ENCODE measurements at places on chromosomes 4 and X. TPM values are rescaled to one million over a fixed set of nuclear protein-coding genes. Genes with fewer than 3 reads are reported as not detected.

The AREG gene
- total RNA-seq: not detected

The REPS2 gene
- total RNA-seq: 0.58 TPM

The SSX4B gene
- total RNA-seq: not detected

The MAOB gene
- 0.93 TPM for total RNA-seq

The TIGD2 gene
- total RNA-seq: 9.4 TPM

The AFF2 gene
- total RNA-seq: 15.4 TPM

DNA sequence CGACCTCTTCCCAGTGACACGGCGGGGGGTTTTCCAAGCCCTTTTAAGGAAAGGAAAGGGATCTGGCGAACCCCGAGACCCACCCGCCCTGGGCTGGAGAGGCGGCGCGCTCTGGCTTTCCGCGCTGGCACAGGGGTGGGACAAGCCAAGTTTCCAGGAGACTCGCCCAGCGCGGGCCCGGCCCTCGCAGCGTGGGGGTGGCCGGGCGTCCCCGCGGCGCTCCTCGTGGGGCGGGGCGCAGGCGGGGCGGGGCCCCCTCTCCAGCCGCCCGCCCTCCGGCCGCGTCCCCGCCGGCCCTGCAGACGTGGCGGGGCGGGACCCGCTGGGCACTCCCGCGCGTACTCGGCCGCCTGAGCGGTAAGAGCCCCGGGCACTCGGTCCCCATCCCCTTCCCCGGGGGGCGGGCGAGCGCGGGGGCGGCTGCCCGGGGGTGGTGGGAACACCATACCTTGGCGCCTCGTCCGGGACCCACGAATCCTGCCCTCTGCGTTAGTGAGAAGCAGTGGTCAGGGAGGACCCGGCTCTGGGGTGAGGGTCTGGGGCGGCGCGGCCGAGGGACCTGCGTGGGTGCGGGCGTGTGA lies at the start of gene FAM114A1:
Gene FAM114A1 (plus strand): TSS at position 329 of the 581 bp plus-strand sequence. CDS start 10,273 bp downstream, outside the sequence.
- H3K27me3 ChIP-seq: peaks cover 8% of the 10 kb centered on the region
- H3K27ac ChIP-seq: peak within 1 kb of the TSS; percentile 15
- peak within 1 kb of the TSS; percentile 86 for H3K4me3 ChIP-seq
- H3K36me3 ChIP-seq: no peaks in the 10 kb centered on the region
- peaks cover 28% of the 10 kb centered on the region for H3K4me1 ChIP-seq
- DNase-seq: peak; percentile 38

- peaks cover 36% of the 10 kb centered on the region for H3K27me3 ChIP-seq
- peaks cover 32% of the 10 kb centered on the region for H3K4me1 ChIP-seq
- no peaks in the 10 kb centered on the region for H3K36me3 ChIP-seq
- DNase-seq: no peak
Observed at GRCh38 chr4:53908661-53909078, 155.7 kb downstream of the CHIC2 start.

- DNase-seq: no peak
- peaks cover 5% of the 10 kb centered on the region for H3K4me1 ChIP-seq
- no peaks in the 10 kb centered on the region for H3K27me3 ChIP-seq
- H3K36me3 ChIP-seq: no peaks in the 10 kb centered on the region
- no peak overlapping the region for H3K4me3 ChIP-seq
- H3K27ac ChIP-seq: no peak overlapping the region
Observed at GRCh38 chr4:7381890-7382633, 52.7 kb downstream of the PSAPL1 start.

DNA sequence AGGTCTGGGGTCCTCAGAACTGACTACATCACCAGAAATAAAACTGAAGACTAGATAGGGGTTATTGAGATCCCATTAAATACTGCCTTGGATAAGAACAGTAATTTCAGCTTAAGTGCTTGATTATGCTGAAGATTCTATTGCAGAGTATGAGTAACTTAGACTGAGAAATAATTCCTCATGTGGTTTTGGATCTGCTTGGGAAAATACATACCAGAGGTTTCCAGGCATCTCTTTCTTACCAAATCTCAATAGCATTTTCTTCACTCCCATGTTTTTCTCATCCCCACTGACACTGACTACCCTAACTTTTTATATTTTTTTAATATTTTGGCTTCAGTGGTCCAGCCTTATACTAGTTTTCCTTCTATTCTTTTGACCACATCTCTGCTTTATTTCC lies 92.0 kb upstream of the TEX13D start:
- no peak for DNase-seq
- H3K4me3 ChIP-seq: no peak overlapping the region
- peaks cover 21% of the 10 kb centered on the region for H3K4me1 ChIP-seq
- H3K27ac ChIP-seq: no peak overlapping the region
- H3K27me3 ChIP-seq: no peaks in the 10 kb centered on the region

DNA sequence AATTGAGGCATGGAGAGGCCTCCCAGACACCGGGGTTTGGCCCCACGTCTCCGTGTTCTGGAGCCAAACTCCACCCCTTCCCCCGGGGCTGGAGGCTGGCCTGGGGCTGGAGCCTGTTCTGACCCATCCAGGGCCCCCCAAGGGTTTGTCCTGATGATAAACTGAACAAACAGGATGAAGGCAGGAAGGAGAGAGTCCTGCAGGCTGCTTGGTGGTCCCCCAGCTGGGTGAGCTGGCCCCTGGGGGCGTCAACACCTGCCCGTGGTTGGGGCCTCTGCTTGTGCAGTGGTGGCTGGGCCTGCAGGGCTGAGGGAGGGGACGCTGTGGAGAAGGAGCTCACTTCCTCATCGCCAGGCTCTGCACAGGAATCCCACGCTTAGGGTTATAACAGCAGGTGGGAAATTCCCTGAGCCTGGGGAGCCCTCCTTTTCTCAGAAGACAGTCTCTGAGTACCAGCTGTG lies 2.3 kb downstream of the SH3TC1 start:
- H3K27ac ChIP-seq: no peak overlapping the region
- no peak for DNase-seq
- no peaks in the 10 kb centered on the region for H3K36me3 ChIP-seq
- H3K4me3 ChIP-seq: no peak overlapping the region

GRCh38 chr4:162865102-162865501 lies 301.6 kb downstream of the NAF1 start:
- H3K27ac ChIP-seq: no peak overlapping the region
- no peak for DNase-seq
- no peak overlapping the region for H3K4me3 ChIP-seq
- no peaks in the 10 kb centered on the region for H3K27me3 ChIP-seq
- no peaks in the 10 kb centered on the region for H3K4me1 ChIP-seq

DNA sequence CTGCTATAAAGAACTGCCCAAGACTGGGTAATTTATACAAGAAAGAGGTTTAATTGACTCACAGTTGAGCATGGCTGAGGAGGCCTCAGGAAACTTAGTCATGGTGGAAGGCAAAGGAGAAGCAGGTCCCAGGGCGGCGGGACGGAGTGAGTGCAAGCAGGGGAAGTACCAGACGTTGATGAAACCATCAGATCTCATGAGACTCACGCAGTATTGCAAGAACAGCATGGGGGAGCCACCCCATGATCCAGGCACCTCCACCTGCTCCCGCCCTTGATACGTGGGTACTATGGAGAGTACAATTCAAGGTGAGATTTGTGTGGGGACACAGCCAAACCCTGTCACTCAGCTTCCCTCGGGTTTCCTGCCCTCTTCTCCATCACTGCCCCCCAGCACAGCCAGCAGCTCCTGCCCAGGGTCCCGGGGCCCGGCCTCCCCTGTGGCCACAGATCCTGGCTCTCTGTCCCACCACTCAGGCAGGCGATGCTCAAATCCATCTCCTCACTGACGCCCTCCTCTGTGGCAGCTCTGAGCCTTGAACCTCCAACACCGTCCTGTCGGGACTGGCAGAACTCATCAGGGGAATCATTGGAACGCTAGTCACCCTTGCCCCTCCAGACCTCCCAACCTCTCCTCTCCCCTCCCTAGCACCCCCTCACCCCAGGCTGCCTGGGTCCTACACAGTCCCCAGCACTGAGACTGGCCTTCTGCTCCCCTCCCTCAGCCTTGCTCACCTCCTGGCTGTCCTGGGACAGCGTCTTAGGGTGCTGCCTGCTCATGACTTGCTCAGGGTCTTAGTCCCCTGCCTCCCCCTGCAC lies 37.6 kb downstream of the FGFRL1 start:
- no peak overlapping the region for H3K4me3 ChIP-seq
- H3K27me3 ChIP-seq: peaks cover 32% of the 10 kb centered on the region
- peak overlapping the region; percentile 75 for H3K27ac ChIP-seq
- no peak for DNase-seq
- H3K36me3 ChIP-seq: no peaks in the 10 kb centered on the region

DNA sequence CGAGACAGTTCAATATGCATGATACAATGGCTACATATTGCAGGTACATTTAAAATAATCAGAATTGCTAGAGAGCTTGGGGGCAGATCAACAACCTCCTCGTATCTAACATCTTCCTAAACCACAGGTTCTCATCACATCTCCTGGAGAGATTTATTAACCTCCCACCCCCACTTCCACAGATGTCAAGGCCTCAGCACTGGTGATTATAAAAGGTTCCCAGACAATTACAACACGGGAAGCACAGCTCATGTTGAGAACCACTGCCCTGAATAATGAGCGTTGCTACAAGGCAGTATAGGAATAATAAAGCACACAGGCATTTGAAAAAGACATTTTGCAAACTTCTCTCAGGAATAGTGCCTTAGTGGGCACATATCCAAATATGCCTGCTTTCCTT lies 42.8 kb downstream of the ELOVL6 start:
- peaks cover 26% of the 10 kb centered on the region for H3K4me1 ChIP-seq
- no peak for DNase-seq
- no peak overlapping the region for H3K4me3 ChIP-seq

DNA sequence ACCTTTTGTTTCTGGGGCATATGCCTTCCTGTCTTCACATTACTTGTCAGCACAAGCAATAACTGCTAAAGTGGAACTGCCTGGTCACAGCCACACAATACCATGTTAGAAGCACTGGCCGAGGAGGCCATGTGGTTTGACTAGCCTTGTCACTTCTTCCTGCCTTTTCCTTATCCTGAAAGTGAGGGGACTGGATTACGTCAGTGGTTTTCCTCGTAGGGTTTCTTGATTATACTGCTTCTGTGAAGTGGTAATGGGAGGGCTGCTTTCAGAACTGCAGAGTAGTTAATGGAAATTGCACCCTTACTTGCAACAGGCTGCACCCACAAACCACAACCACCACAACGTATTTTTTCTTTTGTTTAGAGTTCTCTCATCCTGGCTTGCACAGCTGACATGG lies 26.6 kb downstream of the ZRSR2 start:
- H3K4me3 ChIP-seq: no peak overlapping the region
- H3K27me3 ChIP-seq: no peaks in the 10 kb centered on the region
- peak overlapping the region; percentile 64 for H3K27ac ChIP-seq
- peaks cover 7% of the 10 kb centered on the region for H3K4me1 ChIP-seq
- H3K36me3 ChIP-seq: peaks cover 15% of the 10 kb centered on the region

DNA sequence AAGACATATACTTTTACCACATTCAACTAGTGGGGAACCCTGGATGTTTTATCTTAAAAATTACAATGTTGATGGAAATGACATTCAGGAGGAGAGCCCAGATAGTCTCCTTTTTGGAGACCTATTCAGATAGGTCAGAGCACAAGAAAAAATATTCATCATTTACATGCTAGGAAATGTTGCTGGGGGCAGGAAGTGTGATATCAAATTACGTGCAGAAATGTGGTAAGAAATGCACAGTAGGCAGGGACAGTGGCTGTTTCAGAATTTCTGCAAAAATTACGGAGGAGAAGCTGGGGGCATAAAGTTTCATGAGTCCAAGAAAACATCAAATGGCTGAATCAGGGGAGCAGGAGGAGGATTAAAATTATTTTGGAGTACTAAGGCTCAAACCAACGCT lies 8.2 kb downstream of the PARM1 start:
- no peak overlapping the region for H3K4me3 ChIP-seq
- no peak overlapping the region for H3K27ac ChIP-seq
- peaks cover 7% of the 10 kb centered on the region for H3K27me3 ChIP-seq
- H3K36me3 ChIP-seq: no peaks in the 10 kb centered on the region
- no peak for DNase-seq

DNA sequence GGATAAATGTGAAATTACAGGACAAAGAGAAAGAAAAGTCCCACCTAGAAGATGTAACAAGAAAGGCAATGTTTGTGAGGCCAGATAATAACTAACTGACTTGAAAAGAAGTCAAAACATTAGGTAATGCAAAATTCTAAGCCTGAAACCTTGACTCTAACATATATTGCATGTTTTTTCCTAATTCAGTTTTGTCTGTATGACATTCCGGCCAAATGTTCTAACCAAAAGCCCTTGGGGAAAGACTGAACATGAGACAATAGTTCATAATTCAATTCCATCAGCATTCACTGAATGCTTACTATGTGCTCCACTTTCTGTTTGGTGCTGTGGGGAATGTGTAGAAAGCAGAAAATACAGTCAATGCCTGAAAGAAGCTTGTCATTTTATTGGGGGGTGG lies 84.8 kb upstream of the PLAC1 start:
- no peak for DNase-seq
- peaks cover 11% of the 10 kb centered on the region for H3K4me1 ChIP-seq
- no peak overlapping the region for H3K27ac ChIP-seq
- no peaks in the 10 kb centered on the region for H3K36me3 ChIP-seq
- no peak overlapping the region for H3K4me3 ChIP-seq

- no peak overlapping the region for H3K4me3 ChIP-seq
- no peaks in the 10 kb centered on the region for H3K27me3 ChIP-seq
- H3K4me1 ChIP-seq: no peaks in the 10 kb centered on the region
- no peaks in the 10 kb centered on the region for H3K36me3 ChIP-seq
Observed at GRCh38 chr4:187685247-187685646, 310.3 kb upstream of the ZFP42 start.

GRCh38 chr4:94559351-94559806 lies 107.6 kb downstream of the PDLIM5 start:
- no peak overlapping the region for H3K4me3 ChIP-seq
- no peaks in the 10 kb centered on the region for H3K4me1 ChIP-seq
- H3K27me3 ChIP-seq: no peaks in the 10 kb centered on the region
- H3K27ac ChIP-seq: peak overlapping the region; percentile 4
- no peak for DNase-seq

- H3K27me3 ChIP-seq: no peaks in the 10 kb centered on the region
- no peak overlapping the region for H3K27ac ChIP-seq
- H3K4me1 ChIP-seq: peaks cover 8% of the 10 kb centered on the region
- no peak overlapping the region for H3K4me3 ChIP-seq
- DNase-seq: no peak
Observed at GRCh38 chrX:105167233-105167632, 53.3 kb downstream of the TEX13A start.

Measured in neural crest cell (in vitro differentiated cells).